SK-N-DZ (cell line): ENCODE measurements at places on chromosomes 12 and 14.

- DNase-seq: no peak
These were observed 8.8 kb upstream of the LRRK2 start for GRCh38 chr12:40215982-40216381.

DNA sequence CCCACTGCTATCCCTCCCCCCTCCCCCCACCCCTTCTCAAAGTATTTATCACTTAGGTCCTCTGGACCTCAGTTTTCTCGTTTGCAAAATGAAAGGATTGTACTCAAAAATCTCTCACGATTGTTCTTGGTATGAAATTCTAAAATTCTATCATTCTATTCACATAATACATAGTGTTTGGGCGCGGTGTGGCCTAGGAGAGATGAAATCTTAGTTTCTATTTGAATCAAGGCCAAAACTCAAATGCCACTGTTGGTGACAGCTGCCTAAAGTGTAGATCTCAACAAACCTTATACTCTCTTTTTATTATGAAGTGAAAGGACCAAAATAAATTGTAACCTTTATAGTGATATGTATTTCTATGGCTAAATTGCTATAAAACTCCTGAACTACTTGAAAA, 23.7 kb upstream of the YAF2 start:
- DNase-seq: no peak

GRCh38 chr12:118059341-118060191, 1.4 kb downstream of the WSB2 start:
- DNase-seq: no peak

- DNase-seq: no peak
These were observed 92.7 kb upstream of the HOXC13 start for GRCh38 chr12:53845932-53846331.

GRCh38 chr12:88334271-88334670, 192.2 kb downstream of the TMTC3 start:
- no peak for DNase-seq

GRCh38 chr14:100547633-100548294, 39.5 kb downstream of the BEGAIN start:
- no peak for DNase-seq

GRCh38 chr12:97308576-97309198, 153.9 kb upstream of the RMST start:
- DNase-seq: peak; percentile 56

- DNase-seq: no peak
These were observed 5.9 kb upstream of the RMST start for GRCh38 chr12:97456571-97457188.

DNA sequence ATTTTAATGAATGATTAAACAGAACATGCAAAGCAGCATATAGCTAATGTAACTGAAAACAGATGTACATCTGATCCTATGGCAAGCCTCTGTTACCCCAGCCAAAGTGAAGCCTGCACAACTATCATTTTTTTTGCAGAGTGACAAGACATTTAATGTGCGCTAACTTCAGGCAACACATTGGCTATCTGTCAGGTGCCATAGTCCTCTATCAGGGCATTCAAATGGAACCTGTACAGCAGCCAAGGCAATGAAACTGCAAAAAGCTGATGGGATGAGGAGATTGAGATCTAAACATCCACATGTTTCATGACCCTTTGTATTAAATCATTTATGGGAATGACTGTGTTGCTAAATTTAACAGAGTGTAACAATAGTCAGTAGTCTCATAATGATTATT, 1088.5 kb upstream of the TMEM132C start:
- no peak for DNase-seq

- DNase-seq: no peak
These were observed 15.1 kb downstream of the ABHD4 start for GRCh38 chr14:22613106-22613695.

DNA sequence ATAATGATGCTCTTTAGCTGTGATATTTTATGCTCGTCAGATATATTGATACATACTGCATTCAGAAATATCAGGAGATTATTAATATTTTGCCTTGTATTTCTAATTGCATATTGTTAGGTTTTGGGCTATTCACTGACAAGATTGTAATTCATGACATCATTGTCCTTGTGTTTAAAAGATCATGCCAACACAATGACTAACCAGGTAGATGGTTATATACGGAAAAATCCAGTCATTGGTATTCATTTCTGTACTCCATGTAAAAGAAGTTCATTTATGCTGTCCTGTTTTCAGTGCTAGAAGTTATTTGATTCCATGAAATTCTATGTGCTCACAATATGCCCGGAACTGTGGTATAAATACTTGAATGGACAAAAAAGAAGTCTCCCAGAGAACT, 107.5 kb downstream of the KITLG start:
- no peak for DNase-seq

DNA sequence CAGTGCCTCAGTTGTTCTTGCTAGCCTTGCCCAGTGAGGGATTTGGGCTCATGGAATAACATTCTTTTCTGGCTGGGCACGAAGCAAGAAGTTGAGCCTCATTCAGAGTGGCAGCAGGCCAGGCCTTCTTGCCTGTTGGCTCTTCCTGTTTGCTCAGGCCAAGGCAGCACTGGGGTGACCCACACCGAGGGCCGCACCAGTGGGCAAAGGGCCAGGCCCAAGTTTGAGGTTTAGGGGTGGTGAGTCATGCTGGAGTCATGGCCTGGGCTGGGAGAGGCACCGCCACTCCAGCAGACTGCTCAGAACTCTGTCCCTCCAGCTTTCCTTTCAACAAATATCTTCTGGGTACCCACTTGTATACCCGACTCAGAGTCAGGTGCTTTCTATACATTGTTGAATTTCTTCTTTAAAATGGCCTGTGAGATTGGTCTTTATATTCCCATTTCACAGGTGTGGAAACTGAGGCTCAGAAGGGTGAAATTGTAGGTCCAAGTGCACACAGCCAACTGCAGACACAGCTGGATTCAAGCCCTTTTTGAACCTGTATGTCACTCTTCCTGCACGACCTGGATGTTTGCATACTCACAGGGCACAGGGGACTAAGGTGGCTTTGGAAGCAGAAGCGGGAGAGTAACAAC, 279.4 kb downstream of the FOXN3 start:
- no peak for DNase-seq

DNA sequence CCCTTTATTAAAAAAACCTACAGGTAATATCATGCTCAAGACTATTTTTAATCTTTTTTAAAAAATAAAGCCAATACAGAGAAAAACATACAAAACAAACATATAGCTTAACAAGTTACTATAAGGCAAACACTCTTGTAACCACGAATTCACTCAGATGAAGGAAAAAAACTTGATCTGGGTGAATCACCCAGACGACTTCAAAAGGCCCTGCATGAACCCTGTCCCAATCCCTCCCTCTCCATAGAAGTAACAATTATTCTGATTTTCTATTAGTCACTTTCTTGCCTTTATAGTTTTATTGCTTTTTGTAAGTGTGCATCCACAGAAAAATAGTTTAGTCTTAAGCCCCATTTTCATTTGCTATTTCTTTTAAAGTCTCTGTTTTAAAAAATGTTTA, 72.6 kb downstream of the LRP6 start:
- DNase-seq: no peak

DNA sequence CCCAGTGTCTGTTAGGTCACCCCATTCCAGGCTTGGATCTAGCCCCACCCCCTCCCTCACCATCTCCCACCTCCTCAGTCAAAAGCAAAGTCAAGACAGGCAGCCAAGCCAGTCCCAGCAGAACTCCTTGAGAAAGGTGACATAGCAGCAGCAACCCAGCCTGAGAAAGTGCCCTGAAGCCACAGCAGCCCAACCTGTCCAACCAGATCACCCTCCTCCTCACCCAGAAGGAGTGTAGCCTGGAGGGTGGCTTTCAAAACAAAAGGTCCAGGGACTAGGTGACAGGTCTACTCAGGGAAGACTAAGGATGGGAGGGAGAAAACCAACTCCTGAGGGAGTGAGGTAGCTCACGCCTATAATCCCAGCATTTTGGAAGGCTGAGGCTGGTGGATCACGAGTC, 5.2 kb downstream of the RAB15 start:
- no peak for DNase-seq

GRCh38 chr12:108234158-108234557, 105.0 kb downstream of the CMKLR1 start:
- DNase-seq: no peak

DNA sequence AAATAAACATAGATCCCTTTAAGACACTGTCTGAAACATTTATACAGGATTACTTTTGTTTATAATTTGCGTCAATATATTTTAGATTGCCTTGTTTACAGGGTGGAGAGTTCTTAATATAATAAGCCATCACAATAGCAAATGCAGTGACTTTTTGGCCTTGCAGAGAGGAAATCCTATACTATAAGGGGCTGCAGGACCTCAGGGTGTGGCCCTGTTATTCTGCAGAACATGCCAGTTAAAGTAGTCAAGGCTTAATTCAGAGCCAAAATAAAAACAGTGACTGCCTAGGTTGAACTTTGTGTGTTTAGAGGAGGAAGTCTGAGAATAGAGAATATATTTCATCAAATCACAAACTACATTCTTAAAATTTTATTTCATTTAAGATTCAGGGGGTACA, 381.6 kb downstream of the DUSP6 start:
- DNase-seq: no peak

DNA sequence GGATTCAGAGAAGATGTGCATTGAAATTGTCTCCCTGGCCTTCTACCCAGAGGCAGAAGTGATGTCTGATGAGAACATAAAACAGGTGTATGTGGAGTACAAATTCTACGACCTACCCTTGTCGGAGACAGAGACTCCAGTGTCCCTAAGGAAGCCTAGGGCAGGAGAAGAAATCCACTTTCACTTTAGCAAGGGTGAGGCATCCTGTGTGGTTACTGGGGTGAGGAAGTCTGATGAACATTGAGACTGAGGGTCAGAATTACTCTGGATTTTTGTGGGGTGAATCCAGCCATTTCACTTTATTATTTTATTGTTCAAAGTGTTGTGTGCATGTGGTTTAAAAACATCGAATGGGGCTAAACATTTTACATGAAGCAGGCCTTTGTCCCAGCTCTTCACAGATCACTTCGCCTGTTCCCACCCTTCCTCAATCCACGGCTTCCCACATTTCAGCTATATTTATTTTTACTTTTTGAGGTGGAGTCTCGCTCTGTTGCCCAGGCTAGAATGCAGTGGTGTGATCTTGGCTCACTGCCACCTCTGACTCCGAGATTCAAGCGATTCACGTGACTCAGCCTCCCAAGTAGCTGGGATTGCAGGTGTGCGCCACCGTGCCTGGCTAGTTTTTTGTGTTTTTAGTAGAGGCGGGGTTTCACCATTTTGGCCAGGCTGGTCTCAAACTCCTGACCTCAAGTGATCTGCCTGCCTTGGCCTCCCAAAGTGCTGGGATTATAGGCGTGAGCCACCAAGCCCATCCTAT, 40.6 kb downstream of the SUPT16H start:
- no peak for DNase-seq

GRCh38 chr14:99267381-99267780, 4.6 kb downstream of the BCL11B start:
- DNase-seq: no peak

DNA sequence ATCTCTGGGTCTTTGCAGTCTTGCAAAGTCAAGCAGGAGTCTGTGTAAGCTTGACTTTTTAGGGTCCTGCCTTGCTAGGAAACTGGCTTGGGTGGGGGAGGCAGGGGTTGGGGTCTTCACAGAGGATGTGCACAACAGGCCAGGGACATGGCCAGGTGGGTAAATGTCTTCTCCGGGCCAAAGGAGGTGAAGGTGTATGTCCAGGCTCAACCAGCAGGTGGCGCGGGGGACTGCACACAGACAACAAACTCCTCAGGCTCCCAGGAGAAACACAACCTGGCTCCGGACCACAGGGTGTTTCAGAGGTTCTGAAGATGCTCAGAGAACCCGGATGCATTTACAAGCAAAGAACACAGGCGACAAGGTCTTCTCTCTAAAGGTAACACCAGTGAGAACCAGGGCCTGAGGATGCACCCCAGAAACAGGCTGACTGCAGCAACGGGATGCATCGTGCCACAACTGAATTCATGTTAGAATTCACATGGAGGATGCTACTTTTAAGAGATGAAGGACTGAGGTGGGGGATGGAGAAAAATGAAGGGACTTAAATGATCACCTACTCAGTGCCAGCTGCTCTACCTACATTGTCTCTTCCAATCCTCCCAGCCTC, 56.0 kb downstream of the PLEKHG3 start:
- peak; percentile 63 for DNase-seq

- no peak for DNase-seq
These were observed at the start of gene PLD4 for GRCh38 chr14:104924421-104925213. Gene PLD4, plus strand, starts transcription at chr14:104924879. Its CDS starts 2,262 bp downstream, at chr14:104927141.

DNA sequence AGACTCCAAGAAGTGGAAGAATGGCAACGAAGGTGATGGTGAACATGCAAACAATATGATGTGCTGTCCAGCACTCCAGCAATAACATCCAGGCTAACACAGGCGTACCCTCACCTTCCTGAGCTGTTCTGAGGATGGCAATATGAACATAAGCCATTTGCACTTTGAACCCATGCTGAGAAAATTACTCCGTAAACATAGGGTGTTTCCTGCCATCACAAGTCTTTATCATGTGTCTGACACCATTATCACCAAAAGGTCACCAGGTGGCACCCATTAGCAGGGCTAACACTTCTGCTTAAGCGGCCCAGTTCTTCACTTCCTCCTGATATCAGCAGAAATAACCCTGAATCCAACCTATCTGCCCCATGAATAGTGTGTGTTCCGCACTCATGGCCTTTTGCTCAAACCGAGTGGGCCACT, 482.8 kb downstream of the MED13L start:
- no peak for DNase-seq

- DNase-seq: no peak
These were observed 187.1 kb upstream of the CCND2 start for GRCh38 chr12:4086481-4086880.

DNA sequence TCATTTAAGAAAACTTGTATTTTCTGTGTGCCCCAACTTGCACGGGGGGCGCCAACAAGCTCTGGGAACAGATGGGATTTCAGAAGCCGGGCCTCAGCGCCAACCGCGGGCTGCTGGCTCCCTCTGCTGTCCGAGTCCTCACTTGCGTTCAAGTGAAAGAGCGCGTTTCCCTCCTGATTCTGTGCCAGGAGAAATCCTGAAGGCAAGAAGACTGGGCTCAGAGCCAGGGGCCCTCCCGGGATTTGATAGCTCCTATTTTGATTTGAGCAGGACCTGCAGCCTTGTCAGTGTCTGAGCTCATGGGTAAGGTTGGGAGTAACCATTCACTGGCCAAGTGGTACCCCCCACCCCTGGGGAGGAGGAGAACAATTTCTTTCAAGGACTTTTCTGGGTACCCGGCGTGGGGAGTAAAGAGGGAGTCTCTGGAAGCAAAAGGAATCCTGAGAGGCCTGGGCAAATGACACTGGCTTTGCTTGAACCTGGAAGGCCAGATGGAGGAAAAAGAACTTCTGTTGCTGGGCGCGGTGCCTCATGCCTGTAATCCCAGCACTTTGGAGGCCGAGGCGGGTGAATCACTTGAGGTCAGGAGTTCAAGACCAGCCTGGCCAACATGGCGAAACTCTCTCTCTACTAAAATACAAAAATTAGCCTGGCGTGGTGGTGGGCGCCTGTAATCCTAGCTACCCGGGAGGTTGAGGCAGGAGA, 179.0 kb upstream of the RGS6 start:
- peak; percentile 71 for DNase-seq

- no peak for DNase-seq
These were observed 17.5 kb downstream of the PNMA1 start for GRCh38 chr14:73696466-73697400.

DNA sequence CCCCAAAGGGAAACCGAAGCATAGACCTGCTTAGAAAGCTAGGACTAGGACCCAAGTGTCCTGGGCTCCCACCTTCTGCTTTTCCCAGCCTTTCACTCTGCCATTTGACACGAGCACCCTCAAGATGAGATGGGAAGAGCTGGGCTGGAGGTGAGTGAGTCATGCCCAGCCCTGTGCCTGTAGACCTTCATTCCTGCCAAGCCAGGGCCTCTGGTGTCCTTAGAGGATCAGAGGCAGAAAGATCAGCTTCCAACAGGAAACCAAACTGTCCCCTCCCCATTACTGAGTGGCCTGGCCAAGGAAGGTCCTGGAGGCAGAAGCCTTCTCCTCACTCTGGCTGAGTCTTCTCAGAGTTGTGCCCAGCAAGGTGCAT, 3.5 kb downstream of the TMEM63C start:
- DNase-seq: no peak
